ENCODE measurements at places on chromosomes 5 and 9.

- no peak for DNase-seq
These were observed 320 bp downstream of the PCDHB1 start for GRCh38 chr5:141051521-141051866.

DNA sequence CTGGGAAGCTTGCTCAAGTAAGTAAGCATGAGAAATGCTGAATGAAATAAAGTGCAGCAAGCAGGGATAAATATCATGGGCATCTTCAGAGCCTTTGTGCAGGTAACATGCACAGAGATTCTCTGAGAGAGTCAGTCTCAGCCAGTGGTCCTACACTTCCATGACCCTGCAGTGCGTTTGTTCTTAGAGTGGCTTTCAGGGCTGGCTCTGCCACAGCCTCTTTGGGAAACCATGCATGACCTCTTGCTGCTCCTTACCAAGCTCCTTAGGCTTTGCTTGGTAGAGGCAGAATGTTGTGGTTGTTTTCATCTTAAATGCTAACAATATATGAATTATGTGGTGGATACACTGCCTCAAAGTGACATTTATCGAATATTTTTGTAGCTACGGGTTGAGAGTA lies 5.4 kb downstream of the SYK start:
- DNase-seq = no peak

- DNase-seq = no peak
These were observed 157.7 kb upstream of the POU5F2 start for GRCh38 chr5:93899026-93899600.

DNA sequence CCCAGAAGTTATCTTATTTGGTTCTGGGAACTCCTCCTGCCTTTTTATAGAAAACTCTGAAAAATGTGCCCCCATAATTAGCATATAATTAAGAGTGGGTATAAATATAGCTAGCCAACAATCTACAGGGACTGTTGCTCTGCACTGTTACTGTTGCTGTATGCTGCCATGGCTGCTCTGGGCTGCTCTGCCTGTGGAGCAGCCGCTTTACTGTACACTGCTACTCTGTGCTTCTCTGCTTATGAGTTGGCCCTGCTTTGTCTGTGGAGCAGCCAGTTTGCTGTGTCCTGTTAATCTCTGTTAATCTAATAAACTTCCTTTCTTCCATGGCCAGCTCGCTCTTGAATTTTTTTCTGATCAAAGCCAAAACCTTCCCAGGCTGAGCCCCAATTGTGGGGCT lies 2244.0 kb upstream of the ACO1 start:
- no peak for DNase-seq

- no peak for DNase-seq
These were observed 10.0 kb downstream of the TMEM174 start for GRCh38 chr5:73183000-73183399.

GRCh38 chr9:109320331-109320741 lies 523 bp downstream of the EPB41L4B start:
- DNase-seq = no peak

- no peak for DNase-seq
These were observed at the start of gene SOWAHA for GRCh38 chr5:132812781-132813598. Gene SOWAHA, plus strand, starts transcription at chr5:132813302. Its CDS starts 320 bp downstream, at chr5:132813622.

DNA sequence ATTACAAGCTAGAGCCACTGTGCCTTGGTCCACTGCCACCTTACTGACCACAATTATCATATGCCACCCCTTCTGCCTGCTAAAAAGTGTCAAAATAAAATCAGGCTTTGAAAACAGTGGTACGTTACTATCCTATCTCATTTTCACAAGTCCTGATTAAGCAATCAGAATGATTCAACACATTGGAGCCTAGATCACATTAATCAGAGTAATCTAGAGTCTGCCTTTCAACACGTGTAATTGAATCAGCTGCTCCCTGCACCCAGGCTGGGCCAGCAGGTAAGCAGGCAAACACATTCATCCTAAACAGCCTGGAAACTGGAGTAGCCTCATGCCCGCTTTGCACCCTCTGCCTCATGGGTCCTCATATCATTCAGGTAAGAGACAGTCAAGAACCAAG lies 186.2 kb downstream of the DCP2 start:
- DNase-seq = no peak

DNA sequence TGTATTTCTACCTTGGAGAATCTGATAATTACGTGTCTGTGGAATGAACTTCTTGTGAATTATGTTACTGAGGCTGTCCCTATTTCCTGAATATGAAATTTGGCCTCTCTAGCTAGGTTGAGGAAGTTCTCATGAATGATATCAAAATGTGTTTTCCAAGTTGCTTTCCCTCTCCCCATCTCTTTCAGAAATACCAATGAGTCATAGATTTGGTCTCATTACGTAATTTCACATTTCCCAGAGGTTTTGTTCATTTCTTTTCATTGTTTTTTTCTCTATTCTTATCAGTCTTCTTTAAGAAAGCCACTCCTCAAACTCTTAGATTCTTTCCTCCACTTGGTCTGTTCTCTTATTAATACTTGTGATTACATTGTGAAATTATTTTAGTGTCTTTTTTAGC lies 923.8 kb upstream of the CDH9 start:
- no peak for DNase-seq

- DNase-seq = no peak
These were observed at the start of gene FGF1 for GRCh38 chr5:142685418-142686209. Gene FGF1, minus strand, starts transcription at chr5:142686090. Its CDS starts 71,963 bp downstream, at chr5:142614127.

- no peak for DNase-seq
These were observed 154.8 kb downstream of the ADAMTS6 start for GRCh38 chr5:65326922-65327321.

DNA sequence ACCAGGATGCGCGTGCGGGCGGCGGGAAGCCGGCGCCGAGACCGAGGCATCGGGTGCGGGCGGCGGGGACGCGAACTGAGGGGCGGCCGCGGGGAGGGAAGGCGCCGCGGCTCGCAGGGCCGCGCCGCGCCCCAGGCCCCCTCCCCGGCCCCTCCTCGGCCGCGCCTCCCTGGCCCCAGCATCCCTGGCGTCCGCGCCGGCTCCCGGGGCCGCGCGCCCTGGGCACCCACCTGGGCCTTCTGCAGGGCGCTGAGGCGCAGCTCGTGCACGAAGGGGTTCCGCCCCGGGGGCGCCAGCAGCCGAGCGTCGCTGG lies 324 bp downstream of the LPCAT1 start:
- DNase-seq = no peak

DNA sequence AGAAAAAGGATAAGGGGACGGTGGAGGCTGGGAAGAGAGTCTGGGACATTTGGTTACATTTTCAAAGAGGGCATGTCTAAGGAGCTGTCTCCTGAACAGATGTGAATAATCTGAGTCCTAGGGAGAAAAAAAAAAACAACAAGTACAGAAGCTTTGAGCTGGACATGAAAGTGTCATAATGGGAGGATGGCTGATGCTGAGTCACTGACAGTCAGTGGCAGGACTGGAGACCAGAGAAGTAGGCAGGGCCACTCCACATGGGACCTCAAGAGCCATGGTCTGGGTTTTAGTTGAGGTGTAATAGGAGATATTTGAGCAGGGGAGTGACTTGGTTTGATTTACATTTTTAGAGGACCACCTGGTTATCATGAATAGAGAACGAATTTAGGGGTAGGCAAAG lies 70.6 kb downstream of the DPYSL3 start:
- no peak for DNase-seq

GRCh38 chr5:131671994-131672655 lies 37.1 kb upstream of the RAPGEF6 start:
- no peak for DNase-seq

- DNase-seq = no peak
These were observed 603.9 kb upstream of the RORB start for GRCh38 chr9:73893230-73893629.

- no peak for DNase-seq
These were observed 109.9 kb upstream of the RUSC2 start for GRCh38 chr9:35380039-35380438.

GRCh38 chr5:120297616-120298015 lies 166.5 kb upstream of the PRR16 start:
- DNase-seq = no peak

GRCh38 chr9:132042324-132042723 lies 37.3 kb downstream of the MED27 start:
- no peak for DNase-seq

DNA sequence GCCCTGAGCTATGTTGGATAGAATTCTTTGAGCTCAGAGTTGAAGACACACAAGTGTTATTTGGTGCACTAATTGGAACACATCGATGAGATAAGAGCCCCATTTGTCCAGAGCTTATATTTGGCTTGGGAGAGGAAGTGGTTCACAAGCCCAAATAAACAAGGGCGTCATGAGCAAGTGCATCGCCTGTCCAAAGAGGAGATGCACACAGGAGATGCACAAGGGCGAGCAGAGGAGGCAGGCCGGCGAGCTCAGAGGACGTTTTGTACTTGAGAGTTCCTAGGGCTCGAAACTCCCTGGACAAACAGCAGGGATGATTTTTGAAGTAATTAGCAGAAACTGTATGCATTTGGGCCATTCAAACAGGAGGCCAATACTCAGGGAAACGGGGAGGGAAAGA lies 212.8 kb upstream of the IRX1 start:
- DNase-seq = no peak

- no peak for DNase-seq
These were observed 23.9 kb downstream of the FGF10 start for GRCh38 chr5:44365345-44365744.

DNA sequence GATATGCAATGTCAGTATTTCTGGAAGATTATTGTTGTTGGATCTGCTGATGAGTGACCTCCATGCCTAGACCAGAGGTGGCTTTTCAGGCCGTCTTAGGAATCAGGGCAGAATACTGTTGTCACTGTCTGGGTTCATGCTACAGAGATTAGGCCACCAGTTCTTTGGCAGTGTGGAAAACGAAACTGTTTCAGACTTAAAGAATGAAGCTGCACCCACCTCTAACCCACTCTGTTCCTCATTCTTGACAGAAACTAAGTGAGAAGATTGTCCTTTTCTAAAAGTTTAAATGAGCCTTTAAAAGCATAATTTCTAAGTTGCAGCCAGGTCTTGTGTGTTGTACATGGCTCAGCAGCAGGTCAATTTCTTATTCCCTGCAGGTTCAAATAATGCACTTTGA lies 444.3 kb downstream of the ENC1 start:
- DNase-seq = no peak

DNA sequence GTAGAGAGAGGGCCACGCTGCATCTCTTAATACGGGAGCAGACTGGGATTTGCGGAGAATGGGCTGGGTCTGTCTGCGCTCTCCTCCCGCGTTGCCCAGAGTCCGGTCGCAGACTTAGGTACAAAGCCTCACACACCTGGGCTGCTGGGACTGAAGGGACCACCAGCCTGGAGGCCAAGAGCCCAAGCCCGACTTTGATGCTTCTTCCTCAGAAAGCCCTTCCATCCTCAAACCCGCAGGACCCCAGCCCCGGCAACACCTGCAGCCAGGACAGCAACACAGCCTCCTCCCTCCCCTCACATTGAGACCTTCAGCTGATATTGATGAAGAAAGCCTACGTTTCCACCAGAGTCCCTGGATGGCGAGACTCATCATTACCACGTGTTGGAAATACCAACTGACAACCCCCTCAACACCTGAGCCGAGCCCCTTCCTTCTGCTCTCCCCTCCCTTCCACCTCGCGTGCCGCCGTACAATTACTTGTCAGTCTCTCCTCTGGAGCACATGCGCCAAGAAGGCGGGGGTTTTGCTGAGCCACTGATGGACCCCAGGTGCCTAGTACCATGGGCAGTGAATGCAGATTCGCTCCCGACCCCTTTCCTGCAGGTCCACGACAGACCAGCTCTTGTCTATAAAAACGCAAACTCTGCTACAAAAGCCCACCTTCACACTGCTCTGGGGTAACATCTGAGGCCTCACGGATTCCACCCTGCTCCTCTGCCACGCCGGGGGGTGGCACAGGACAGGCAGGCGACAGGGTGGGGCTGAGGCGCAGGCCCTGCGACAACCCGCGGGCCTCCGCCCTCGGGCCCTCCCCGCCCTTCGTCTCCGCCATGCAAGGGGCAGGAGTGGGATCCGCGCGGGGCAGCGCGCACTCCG lies 841 bp downstream of the ASB6 start:
- no peak for DNase-seq

DNA sequence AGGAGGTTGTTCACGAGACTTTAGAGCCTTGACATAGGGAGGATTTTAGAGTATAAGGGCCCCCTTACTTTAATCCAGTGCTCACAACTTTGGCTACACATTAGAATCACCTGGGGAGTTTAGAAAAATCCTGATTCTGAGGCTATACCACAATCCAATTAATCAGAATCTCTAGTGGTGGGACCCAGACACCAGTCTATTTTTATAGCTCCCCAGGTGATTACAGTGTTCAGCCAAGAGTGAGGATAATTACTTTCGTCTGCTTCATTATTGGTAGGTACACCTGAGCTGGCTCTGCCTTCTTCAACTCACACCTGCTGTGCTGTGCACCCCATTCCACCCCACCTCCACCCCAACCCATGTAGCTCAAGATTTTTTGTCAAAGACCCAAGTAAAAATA lies 141.3 kb upstream of the EPB41L4A start:
- DNase-seq = no peak

GRCh38 chr9:81032831-81033230 lies 656.5 kb downstream of the TLE1 start:
- DNase-seq = no peak

- no peak for DNase-seq
These were observed 131.0 kb upstream of the DMAC1 start for GRCh38 chr9:7930613-7931012.

- DNase-seq = no peak
These were observed 5.1 kb downstream of the FLT4 start for GRCh38 chr5:180644129-180644824.

DNA sequence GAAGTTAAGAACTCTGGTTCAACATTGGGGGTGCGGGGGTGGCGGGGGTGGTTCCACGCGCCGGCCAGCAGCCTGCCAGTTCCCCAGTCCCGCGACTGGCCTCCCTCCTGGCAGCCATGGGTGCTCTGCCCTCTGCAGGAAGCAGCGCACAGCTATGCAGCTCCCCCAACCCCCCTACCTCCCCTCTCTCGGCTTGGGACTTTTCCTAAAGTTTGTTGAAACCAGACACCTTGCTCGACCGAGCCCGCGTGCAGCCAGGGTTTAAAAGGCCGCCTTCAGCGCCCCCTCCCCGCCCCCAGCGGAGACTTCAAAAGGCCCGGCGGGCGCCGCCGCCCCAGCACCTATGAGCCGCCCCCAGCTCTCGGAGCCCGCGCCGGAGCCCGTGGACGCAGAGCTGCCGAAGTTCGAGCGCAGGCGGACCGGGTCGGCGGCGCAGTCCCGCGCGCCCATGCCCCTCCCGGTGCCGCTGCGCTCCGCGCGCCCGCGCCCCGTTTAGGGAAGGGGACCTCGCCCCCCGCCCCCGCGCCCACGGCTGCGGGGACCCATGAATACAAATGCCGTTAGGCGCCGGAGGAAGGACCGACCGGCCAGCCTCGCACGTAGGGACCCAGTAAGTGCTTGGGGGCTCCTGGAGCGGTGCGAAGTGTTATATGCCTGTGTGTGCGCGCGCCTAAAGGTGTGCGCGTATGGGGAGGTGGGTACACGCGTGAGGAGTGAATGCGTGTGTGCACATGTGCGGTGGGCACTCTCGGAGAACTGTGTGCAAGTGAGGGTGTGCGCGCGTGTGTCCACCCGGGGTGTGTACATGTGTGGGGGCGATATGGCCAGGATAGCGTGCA lies 1.4 kb upstream of the COL27A1 start:
- DNase-seq = no peak

GRCh38 chr5:66377747-66378146 lies 218.4 kb upstream of the MAST4 start:
- no peak for DNase-seq

GRCh38 chr9:2255128-2255527 lies 240.0 kb downstream of the SMARCA2 start:
- DNase-seq = no peak

All from stimulated activated CD4-positive, alpha-beta T cell treated with anti-CD3 and anti-CD28 coated beads, Interleukin-1b, Interleukin-23, amount 100 ng/mL, for 1 hour (primary cell).